ENCODE measurements at places on chromosomes 2 and 18.

GRCh38 chr2:28338046-28338817 is 54.4 kb upstream of the FOSL2 start:
- no peak for DNase-seq

- no peak for DNase-seq
Observed at GRCh38 chr2:54015798-54016699, 45.3 kb upstream of the PSME4 start.

GRCh38 chr2:236968101-236968879 is 117.4 kb upstream of the COPS8 start:
- no peak for DNase-seq

- DNase-seq, result no peak
Observed at GRCh38 chr18:79684283-79684631, 4.7 kb downstream of the CTDP1 start.

DNA sequence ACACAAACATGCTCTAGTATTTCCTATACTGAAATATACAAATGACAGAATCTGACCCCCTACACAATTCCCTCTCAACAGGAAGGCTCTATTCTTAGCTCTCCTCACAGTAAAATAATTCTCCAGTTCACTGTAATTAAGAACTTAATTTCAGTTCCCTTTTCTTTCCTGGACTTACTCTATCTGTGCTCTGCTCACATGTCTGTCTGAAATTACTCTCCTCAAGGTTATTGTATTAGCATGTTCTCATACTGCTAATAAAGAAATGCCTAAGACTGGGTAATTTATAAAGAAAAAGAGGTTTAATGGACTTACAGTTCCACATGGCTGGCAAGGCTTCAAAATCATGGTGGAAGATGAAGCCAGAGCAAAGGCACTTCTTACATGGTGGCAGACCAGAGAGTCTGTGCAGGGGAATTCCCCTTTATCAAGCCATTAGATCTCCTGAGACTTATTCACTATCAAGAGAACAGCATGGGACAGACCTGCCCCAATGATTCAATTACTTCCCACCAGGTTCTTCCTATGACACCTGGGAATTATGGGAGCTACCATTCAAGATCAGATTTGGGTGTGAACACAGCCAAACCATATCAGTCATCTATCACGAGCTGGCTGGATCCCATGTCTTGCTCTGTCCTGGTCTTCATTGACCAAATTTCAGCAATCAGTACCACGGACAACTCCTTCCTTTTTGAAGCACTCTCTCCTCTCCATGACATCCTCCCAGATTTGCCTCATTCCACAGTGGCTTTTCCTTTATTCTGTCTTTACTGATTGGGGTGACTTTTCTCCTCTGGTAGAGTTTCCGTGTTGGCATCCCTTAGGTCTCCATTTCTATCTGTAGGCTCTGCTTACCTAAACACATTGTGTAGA is 110.9 kb downstream of the GALR1 start:
- DNase-seq, result no peak

DNA sequence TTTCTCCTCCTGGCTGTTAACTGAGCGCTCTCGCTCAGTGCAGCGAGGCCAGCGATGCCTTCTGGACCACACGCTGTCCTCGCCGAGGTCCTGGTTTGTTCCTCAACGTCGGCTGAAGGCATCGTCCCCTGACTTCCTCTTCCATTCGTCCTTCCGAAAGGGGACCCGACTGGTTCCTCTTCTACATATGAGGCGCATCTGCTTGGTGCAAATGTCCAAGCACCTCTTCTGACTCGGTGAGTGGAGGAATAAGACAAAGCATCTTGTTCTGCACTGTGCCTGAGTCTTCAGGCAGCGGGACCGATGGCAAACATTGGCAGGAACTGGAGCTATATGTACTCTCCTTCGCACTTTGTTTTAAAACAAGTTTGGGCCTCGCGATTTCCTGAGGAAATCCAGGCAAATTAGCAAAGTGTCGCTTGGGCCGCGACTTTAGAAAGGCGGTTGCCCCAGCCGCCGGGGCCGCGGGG is 621 bp upstream of the KCNS3 start:
- DNase-seq, result no peak

DNA sequence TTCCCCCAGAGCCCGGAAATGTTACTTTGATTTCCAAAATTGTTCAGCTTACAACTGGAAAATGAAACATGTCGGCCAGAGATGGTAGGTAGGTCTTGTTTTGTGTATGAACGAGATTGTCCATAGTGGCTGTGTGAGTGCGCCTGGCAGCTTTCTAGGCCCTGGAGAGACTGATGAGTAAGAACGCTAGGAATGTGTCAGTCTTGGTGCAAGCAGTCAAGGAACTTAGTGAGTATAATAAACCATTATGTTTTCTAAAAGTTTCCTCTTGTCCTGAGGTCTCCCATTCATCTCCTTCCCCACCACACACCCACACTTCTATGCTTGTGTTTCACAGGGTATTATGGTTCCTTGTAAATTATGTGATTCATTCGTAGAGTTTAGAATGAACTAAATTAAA is 234.2 kb downstream of the CDH2 start:
- DNase-seq, result no peak

DNA sequence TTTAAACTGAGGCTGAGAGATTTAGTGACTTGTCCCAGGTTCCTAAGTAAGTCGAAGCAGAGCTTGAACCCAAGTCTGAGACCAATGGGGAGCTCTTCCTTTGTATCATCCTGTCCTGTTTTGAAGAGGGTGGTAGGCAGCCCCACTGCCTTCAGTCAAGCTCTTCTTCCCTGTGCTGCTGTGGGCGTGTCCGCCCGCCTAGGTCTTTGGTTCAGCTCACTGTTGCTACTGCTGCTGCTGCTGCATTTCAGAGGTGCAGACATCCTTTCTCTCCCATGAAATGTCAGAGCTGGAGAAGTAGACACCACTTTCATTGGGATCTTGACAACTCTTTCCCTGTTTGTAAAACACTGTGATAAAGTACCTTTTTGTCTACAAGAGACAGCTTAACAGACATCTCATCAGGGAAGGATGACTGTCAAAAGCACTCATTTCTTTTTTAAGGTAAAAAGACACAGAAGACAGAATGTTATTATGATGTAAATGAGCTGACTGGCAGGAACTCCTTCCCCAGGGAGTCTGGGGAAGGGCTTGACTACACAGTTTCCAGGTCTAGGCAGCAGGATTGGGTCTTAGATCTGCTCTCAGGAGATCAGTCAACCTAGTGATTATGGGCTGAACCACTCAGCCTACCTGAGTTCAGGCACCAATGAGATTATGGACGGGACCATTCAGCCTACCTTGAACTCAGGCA is 91.7 kb upstream of the TRIB2 start:
- no peak for DNase-seq

DNA sequence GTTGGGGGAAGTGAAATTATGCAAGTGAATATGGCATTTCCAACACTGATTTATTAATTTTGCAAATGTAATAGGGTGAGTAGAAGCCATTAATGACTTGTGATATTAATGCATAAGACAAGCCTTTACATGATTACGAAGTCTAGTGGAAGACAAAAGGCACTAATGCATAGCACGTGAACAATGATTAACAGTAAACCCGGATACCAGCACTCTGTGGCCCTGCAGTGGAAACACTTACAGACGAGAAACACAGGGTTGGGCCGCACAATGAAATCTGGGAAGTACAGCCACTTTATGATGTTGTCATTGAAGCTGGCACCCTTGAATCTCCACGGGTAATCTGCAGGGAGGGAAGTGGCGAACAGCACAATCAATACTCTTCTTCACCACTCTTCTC is 233.4 kb downstream of the NAPG start:
- DNase-seq, result no peak

- no peak for DNase-seq
Observed at GRCh38 chr2:216695401-216695821, at the start of gene IGFBP5. Gene IGFBP5 (minus strand): TSS chr2:216695549. CDS start chr2:216694775, 774 bp downstream.

DNA sequence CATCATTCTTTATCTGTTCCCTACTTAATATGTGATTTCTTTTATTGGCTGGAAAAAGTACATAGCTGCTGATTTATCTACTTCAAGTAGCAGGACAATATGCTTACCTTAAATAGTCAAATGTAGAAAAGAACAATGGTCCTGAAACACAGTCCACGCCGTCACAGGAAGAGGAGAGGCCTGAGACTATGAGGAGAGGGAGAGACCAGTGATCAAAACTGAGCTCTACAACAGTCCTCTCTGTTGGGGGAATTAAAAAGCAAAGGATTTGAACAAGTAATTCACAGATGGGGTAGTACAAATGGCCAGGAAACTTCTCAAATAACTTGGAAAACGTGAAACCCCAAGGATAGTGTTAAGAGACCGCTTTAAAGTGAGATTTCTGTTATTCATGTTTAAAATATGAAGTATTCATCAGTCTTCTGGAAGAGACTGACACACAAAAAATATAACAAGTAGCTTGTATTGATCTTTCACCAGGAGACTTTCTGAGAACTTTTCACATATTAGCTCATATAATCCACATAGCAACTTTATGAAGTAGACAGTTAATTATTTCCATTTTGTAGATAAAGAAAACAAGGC is 20.2 kb downstream of the SCYGR8 start:
- DNase-seq, result no peak

- no peak for DNase-seq
Observed at GRCh38 chr18:9120796-9121195, 15.8 kb upstream of the ANKRD12 start.

DNA sequence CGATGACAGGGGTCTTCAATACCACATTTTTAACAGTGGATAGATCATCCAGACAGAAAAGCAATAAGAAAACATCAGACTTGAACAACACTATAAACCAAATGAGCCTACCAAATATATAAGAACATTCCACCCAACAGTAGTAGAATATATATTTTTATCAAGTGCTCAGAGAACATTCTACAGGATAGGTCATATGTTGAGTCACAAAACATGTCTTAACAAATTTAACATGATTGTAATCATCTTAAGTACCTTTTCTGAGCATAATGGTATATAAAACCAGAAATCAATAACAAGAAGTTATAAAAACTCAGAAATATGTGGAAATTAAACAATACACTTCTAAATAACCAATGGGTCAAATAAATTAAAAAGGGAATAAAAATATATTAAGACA is 194.0 kb upstream of the CYP26B1 start:
- no peak for DNase-seq

DNA sequence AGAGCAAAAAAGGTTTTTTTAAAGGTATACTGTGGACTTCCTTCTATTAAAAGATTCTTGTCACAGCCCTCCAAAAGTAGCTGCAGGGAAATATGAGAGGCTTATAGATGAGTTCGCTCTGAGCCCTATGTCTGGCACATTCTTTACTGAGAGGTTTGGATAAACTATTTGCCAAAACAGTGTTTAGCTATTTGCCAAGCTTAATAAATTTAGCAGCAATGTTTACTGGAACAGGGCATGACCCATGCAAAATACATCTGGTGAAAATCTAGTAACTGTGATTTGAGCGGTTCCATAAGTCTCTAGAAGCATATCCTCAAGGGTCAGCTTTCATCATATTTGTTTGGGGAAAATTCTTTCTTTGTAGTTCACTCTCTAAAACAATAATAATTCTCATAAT is 1696.7 kb upstream of the PIK3C3 start:
- no peak for DNase-seq

DNA sequence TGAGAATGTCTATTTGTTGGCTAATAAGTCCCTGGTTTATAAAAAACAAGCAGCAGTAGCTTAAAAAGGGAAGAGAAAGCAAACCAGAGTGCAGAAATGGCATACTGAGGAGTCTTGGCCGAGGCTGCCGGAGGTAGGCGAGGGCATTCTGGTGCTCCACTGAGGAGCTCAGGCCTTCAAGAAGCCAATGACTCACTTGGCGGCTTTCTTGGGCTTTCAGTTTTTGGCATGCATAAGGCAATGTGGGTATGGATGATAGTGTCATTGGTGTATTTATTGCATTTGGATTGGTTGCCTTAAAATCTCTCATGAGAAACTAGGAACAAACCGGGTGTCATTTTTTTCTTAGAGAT is 119.6 kb upstream of the ARL5A start:
- no peak for DNase-seq

- no peak for DNase-seq
Observed at GRCh38 chr2:108492364-108492763, 41.9 kb upstream of the LIMS1 start.

GRCh38 chr18:69128566-69128965 is 272.1 kb upstream of the DOK6 start:
- DNase-seq, result no peak

DNA sequence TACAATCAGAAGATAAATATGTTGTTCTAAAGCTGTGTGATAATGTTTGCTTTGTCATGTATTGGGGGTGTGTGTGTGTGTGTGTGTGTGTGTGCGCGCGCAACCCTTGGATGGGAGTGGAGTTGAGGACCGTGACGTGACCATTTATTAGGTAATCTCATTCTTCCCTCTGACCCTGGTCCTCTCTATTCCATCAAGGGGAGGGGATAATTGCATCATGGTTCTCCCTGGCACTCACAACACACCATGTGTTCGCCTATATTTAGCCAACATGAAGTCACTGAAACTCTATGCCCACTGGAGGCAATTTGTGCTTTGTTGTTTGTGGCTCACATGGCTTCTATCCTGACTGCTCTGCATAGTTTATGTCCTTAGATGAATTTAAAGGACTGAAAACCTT is 79.8 kb upstream of the LRPPRC start:
- DNase-seq, result no peak

DNA sequence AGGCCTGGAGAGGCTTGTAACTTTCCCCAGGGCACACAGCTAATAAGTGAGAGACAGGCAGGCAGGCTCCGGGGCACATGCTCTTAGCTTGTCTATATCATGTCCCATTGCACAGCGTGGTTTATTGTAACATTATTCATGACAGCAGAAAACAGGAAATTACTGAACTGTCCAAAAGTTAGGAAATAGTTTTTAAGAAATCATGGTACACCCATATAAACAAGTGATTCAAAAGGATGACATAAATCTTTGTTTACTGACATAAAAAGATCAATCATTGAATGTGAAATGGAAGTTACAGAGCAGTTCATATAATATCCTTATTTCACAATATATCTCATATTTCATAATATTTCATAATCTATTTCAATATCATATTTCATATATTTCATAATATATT is 34.3 kb upstream of the TXNDC2 start:
- DNase-seq, result no peak

GRCh38 chr2:28982381-28982950 is 1.4 kb downstream of the TOGARAM2 start:
- DNase-seq, result no peak

- no peak for DNase-seq
Observed at GRCh38 chr2:191706791-191707190, 28.9 kb downstream of the NABP1 start.

GRCh38 chr2:121197369-121198091 is 87.5 kb downstream of the TFCP2L1 start:
- no peak for DNase-seq

GRCh38 chr2:111061191-111061590 is 59.5 kb upstream of the BCL2L11 start:
- DNase-seq, result no peak

GRCh38 chr2:149143734-149144133 is 105.2 kb downstream of the LYPD6B start:
- no peak for DNase-seq

DNA sequence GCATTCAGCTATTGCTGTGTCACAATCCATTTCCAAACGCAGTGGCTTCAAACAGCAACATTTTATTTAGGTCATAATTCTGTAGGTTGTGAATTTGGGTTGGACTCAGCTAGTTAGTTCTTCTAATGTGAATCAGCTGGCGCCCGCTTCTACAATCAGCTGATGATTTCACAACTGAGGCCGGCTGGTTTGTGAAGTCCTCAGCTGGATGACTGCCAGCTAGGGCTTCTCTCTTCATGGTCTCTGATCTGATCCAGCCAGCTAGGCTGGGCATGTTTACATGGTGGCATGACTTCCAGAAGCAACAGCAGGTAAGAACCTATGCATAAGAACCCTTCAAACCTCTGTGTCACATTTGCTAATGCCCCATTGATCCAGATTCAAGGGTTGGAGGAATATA is 172.0 kb downstream of the SLC4A10 start:
- DNase-seq, result no peak

Measured in stimulated activated CD8-positive, alpha-beta memory T cell treated with anti-CD3 and anti-CD28 coated beads, Interleukin-15, amount 100 ng/mL, for 48 hours (primary cell).